CD4-positive, alpha-beta T cell treated with Interleukin-4 for 4 hours (primary cell): ENCODE measurements at places on chromosomes 16 and 17.

- DNase-seq, result no peak
These were observed 19.0 kb downstream of the IGF2BP1 start for GRCh38 chr17:49015924-49016774.

DNA sequence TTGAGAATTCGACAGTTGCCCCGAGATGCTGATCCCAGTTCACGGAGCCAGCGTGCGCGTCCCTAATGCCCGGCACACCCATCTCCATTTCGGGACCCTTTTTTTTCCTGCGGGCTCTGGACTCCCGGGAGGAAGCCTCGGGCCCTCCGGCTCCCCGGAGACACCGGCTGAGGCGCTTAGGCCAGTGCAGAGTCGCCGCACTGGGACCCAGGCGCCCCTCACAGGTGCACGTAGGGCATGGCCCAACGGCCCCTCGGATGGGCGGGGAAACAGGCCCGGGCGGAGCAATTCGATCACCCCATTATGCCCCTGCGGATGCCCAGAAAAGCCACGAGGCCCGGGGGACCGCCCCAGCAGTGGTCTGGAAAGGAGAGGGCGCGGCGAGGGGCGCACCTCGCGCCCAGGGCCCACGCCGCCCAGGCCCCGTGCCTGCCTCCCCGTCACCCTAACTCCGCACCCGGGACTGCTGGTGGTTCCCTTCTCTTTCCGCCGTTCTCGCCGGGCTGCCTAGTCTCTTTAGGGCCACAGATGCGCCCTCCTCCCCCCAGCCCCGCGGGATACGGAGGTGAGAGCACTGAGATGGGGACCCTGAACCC is 18.5 kb upstream of the ZFHX3 start:
- no peak for DNase-seq

DNA sequence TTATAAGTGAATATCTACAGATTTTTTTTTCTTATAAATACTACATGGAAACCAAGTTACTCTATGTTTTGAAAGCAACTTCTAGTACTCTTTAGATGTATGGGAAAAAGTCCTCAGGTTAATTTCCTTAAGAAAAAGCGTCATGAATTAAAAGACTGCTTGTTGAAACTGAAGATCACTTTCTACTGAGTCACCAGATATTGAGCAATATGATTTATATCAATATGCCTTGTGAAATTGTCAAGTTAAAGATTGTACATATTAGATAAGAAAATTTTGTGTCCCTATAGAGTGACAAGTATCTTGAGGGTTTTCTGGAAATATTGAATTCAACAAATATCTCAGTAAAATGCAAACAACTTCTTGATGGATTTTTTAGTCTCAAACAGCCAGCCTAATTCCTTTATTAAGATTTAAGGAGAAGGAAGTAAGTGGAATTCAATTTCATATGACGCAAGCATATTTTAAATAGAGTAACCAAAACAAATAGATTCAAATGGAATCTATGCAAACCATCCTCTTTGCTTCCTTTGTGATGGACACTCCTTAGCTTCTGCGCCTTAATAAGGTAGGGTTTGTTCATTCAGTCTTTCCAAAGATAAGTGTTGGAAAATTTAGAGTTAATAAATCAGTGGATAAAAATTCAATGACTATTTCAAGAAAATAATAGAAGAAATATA is 16.6 kb downstream of the KRT12 start:
- DNase-seq, result no peak

DNA sequence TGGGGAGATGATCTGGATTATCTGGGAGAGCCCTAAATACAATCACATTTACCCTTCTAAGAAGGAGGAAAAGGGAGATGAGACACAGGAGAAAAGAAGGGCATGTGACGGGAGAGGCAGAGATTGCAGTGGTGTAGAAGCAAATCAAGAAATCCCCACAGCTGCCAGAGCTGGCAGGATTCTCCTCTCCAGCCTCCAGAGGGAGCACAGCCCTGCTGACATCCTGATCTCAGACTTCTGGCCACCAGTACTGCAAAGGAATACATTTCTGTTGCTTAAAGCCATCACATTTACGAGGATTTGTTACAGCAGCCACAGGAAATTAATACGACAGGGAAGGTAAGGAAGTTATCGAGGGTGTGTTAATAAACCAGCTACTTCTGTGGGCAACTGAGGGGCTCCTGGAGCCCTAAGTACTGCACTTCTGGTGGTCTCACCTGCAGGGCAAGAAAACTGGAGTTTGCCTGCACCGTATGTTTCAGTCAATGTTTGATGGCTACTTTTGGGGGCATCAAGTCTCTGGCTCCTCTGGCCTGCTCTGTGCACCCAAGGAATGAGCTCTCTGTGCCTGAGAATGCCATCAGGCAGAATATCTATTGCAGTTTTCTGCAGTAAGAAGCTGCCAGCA is 22.9 kb upstream of the CDH13 start:
- DNase-seq, result no peak

GRCh38 chr16:49918257-49918656 is 62.3 kb upstream of the ZNF423 start:
- DNase-seq, result no peak

DNA sequence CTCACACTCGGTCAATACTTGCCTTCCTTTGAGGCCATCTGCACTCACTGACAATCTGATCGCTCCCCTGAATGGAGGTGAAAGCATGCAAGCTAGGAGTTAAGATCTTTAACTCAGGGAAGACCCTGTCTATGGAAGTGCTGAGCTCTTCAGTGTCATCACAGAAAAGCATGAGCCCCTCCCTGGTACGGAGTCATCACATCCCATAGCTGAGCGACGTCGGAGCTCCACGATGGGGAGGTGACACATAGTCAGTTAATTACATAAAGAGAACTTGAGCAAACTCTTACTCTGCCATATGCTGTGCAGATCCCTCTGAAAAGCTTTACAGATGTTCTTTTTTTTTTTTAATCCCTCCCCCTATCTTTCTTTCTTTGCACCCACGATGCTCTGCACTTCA is 463.2 kb downstream of the WWOX start:
- no peak for DNase-seq

DNA sequence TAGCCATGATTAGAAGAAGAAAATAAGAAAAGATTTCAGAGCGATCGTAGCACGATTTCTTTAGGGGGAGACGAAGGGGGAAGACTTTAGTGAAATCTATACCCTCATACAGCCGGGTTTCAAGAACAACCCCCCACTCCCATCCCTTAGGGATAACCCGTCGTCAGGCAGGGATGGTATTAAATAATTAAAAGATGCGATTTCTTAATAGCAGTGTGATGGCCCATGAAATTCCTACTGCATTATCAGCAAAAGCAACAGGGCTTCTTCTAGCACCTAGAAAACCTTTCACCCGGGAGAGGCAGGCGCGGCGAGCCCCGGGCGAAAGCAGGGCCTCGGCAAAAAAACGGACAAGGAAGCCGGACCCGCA is 1.4 kb downstream of the CDH11 start:
- no peak for DNase-seq

- DNase-seq, result no peak
These were observed 195.5 kb downstream of the FTO start for GRCh38 chr16:53899431-53899830.

GRCh38 chr16:13994239-13995106 is 74.5 kb downstream of the ERCC4 start:
- DNase-seq, result no peak

DNA sequence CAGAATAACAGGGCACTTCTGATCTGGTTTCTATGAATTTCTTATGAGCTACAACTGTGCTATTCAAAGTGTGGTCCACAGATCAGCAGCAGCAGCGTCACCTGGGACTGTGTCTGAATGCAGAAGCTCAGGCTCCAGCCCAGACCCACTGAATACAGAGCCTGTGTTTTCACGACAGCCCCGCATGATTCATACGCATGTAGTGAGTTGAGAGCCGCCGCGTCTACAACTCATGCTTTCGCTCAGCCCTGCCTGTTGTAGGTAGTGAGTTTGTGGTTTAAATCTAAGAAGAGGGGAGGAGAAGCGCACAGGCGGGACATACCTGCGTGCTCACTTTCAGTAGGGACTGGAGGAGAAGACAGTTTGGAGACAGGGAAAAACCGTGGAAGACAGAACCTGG is 28.5 kb upstream of the ELAC2 start:
- no peak for DNase-seq

GRCh38 chr16:87369117-87369765 is 14.3 kb downstream of the FBXO31 start:
- DNase-seq, result no peak

DNA sequence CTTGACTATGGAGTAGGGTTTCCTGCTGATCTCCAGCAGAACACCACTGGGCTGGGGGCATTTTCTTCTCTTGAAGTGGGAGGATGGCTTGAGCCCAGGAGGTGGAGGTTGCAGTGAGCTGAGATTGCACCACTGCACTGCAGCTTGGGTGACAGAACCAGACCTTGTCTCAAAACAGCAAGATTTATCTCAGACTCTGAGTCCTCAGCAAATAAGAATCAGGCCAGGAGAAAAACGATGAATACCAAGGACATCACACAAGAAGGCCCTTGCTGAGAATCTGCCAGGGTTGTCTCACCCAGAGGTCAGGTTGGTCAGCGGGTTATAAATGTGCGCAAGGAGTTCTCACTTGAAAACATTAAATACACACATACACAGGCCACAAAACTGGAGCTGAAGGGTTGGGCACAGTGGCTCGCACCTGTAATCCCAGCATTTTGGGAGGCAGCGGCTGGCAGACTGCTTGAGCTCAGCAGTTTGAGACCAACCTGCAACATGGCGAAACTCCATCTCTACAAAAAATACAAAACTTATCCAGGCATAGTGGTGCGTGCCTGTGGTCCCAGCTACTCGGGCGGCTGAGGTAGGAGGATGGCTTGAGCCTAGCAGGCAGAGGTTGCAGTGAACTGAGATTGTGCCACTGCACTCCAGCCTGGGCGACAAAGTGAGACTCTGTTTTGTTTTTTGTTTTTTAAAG is 7.7 kb downstream of the MXRA7 start:
- DNase-seq, result no peak

DNA sequence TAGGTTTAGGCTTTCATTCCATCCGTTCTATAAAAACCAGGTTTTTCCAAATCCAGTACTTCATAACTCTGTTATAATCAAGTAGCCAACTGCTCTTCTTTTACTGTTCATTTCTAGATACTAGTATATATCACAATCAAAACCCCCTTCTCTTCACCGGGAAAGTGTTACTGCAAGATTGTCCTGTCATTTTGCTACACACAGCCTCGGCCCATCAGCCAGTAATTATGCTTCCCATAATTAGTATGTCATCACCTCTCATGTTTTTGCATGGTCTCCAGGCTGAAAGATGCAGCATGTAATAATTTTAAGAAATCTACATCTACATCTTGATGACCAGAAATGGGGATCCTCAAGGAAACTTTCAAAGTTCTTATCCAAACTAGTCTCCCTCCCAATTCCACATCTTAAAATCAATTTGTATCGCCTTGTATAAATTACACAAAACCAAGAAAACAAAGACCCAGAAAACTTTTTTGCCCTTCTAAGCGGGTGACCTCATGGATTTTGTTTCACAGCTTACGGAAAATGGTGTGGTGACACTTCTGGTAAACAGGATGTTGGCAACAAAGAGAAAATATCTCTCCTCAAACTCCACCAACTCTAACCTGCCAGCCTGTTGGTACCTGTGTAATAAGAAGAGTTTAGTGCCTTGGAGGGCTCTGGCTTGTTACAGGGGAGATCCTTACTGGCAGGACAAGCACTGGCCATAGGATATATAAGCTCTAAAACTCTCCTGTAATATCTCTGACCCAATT is 9.3 kb downstream of the TACO1 start:
- DNase-seq, result peak; percentile 42

DNA sequence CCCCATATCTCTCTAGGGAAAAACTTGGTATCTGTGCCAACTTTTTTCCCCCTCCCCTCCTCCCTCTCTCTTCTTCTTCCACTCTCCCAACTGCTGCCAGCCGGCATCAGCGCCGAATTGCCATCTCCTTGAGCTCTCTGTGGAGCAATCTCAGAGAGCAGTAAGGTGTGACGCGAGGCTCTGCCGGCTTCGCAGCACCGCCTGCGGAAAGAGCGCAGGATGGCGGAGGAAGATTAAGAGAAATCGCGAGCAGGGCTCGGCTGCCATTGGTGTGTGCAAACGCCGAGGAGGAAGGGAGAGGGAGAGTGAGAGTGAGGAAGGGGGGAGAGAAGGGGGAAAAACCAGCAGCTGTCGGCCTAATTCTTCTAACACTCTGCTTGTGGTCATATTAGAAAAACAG is 44.2 kb downstream of the NEUROD2 start:
- DNase-seq, result no peak

GRCh38 chr17:35540589-35541404 is 3.3 kb upstream of the SLFN12L start:
- DNase-seq, result peak; percentile 62

DNA sequence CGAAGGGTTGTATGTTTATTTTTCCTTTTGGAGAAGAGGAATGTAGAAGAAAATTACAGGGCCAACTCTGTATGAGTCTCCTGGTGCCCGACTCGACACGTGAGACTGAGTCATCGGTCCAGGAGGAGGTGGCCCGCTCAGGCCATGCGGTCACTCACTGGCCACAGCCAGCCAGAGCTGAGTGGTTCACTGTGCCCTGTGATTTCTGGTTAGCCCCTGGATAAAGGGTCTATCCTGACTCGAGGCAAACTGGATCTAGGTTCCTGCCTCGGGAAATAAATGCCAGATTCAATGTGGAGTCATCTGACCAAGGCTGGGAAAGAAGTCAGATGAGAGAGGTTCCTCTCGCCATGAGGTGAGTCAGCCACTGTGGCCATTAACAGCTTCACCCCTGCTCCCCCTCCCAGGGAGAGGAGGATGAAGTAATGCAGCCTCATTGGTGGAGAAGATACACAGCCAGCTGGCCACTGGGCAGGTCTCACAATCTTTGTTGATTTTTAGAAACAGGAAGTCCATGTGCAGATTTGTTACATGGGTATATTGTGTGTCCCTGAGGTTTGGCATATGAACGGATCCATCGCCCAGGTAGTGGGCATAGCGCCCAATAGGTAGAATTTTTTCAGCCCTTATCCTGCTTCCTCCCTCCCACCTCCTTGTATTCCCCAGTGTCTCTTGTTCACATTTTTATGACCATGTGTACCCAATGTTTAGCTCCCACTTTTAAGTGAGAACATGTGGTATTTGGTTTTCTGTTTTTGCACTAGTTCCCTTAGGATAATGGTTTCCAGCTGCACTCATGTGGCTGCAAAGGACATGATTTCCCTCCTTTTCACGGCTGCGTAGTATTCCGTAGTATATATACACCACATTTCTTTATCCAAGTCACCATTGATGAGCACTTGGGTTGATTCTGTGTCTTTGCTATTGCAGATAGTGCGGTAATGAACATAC is 21.7 kb upstream of the USP36 start:
- no peak for DNase-seq

- DNase-seq, result no peak
These were observed 21.1 kb upstream of the DBNDD1 start for GRCh38 chr16:90040152-90041023.

- no peak for DNase-seq
These were observed 129.2 kb downstream of the USP31 start for GRCh38 chr16:23020084-23020483.

- no peak for DNase-seq
These were observed 33.2 kb upstream of the CRHR1 start for GRCh38 chr17:45750779-45751440.
